ENCODE measurements at places on chromosomes 11 and 22.
A peak's percentile ranks its signal among the peaks of the same experiment; 100 is the strongest.

DNA sequence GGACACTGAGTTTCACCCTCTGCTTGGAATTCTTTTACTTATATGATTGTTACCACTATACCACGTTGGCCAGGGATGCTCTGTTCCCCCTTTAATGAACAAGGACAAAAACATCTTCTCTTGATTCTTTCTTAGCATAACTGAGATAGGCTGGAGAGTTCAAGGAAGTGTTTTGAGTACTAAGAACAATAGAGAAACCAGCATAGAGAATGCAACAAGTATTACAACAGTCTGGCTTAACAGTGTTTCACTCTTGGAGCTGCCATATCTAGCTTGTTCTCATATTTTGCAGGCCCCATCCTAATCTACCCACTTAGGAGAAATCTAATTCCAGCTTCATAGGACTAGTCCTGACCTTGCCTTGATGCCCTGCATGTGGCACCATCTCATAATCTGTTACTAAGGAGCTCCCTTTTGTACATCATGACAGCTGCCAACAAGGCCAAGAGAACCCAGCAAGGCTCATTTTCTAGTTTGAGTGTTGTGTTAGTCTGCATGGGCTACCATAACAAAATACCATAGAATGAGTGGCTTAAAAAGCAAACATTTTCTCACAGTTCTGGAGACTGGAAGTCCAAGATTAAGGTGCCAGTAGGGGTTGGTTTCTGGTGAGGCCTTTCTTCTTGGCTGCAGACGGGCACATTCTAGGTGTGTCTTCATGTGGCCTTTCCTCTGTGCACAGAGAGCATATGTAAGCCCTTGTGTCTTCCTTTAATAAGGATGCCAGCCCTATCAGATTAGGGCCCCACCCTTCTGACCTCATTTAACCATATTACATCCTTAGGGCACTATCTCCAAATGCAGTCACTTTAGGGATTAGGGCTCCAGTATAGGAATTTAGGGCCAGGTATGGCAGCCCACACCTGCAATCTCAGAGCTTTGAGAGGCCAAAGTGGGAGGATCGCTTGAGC is 37.8 kb downstream of the PACS1 start:
- DNase-seq = no peak

DNA sequence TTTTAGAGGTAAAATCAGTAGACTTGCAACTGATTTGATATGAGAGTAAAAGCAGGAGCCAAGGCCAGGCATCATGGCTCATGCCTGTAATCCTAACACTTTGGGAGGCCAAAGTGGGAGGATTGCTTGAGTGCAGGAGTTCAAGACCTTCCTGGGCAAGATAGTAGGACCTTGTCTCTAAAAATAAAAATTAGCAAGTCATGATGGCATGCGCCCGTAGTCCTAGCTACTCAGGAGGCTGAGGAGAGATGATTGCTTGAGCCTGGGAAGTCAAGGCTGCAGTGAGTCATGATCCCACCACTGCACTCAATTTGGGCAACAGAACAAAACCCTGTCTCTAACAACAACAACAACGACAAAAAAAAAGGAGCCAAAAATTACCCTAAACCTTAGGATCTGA is 13.5 kb downstream of the SGSM3 start:
- DNase-seq = no peak

DNA sequence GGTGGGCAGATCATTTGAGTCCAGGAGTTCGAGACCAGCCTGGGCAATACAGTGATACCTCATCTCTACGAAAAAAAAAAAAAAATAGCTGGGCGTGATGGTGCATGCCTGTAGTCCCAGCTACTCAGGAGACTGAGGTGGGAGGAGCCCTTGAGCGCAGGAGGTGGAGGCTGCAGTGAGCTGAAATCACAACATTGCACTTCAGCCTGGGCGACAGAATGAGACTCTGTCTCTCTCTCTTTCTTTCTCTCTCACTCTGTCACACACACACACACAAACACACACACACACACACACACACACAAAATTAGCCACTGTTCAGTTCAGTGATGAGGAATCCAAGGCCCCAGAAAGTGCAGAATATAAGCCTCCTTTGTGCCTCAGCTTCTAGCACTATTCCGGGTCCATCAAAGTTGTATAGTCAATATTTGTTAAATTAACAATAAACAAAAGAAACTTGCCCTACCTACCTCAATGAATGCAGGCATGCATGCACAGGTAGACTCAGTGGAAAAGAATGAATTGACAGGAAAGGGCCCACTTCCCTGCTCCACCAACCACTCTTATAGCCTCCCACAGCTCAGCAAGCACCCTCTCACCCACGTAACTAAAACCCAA is 3.9 kb upstream of the SMIM35 start:
- no peak for DNase-seq

GRCh38 chr11:85195934-85196333 is 431.2 kb downstream of the DLG2 start:
- DNase-seq = no peak

DNA sequence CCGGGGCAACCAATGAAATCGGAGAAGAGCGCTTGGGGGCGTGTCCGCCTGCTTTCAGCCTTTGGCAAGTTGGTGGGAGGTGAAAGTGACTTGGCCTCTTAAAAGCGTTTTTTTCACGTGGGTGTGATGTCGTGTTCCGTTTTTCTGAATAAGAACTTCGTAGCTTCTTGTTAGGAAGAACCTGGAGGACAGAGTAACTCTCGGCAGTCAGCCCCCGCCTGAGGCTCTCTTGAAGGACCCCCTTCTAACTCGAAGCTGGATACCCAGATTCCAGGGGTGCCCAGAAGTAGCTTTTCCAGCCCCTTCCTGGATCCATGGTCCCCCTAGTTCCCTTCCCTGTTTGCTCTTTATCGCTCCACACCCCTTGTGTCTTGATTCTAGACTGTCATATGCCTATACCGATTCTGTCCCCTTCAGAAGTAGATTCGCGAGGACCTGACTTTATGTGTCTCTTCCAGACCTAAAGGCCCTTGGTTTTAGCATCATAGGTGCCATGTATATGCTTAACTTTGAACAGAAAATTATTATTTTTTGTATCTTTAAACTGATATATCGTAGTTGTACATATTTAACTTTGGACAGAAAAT is 915 bp upstream of the OSBP start:
- DNase-seq = no peak

GRCh38 chr11:47869544-47870393 is 21.6 kb upstream of the NUP160 start:
- DNase-seq = no peak

GRCh38 chr11:13278609-13279486 is 1.3 kb downstream of the BMAL1 start:
- no peak for DNase-seq

GRCh38 chr22:28742562-28742962 is 723 bp downstream of the HSCB start:
- no peak for DNase-seq

DNA sequence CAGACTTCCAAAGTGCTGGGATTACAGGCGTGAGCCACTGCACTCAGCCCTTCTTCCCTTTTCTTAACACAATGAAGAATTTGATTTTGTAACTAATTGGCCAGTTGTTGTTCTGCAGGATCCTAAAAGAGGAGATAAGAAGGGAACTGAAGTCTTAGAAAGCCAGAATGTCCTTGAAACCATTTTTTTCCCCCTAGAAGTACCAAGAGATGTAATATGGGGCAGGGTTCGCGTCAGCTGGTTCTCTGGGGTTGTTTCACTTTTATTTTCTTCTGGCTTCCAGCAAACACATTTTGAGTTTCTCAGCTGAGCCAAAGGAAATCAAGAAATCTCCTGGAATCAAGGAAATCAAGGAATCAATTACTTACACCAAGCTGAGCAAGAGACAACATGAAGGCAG is 7.6 kb upstream of the NUCB2 start:
- no peak for DNase-seq

DNA sequence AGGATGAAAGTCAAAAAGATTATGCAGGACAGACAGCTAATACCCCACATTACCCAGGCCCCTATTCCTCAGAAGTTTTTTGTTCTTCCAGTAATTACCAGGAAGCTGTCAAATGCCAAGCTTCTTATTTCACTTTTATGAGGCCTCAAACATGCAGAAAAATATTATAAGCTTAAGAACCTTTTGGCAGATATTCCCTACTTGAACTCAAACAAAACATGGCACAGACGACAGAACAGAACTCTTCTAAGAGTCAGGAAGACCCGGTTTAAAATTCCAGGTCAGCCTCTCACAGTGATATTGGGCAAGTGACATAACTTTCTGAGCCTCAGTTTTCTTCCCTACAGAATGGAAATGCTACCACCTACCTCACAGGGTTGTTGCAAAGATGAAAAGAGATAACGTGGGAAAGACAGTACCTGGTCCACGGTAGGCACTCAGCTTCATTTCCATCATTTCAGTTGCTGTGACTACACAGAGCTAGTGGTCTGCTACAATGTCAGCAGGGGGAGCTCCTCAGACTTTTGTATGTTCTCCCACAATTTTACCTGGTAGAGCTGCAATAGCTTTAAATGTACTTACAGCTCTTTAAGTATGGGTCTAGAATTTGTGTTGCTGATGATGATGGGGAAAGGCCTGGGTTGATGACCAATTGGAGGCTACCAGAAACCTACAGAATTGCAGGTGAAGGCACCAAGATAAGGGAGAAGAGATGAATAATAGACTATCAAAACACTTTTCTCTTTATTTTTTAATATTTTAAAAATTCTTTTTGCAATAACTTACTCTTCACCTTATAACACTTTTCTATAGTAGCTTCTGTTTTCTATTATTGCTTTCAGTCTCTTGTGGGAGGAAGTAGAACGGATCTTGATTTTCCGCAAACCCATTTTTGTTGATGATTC is 98.3 kb upstream of the CHRM4 start:
- DNase-seq = peak; percentile 12

- DNase-seq = no peak
Observed at GRCh38 chr22:36417281-36417686, 29.5 kb upstream of the MYH9 start.

- DNase-seq = no peak
Observed at GRCh38 chr22:20577549-20577975, 70.2 kb downstream of the MED15 start.

DNA sequence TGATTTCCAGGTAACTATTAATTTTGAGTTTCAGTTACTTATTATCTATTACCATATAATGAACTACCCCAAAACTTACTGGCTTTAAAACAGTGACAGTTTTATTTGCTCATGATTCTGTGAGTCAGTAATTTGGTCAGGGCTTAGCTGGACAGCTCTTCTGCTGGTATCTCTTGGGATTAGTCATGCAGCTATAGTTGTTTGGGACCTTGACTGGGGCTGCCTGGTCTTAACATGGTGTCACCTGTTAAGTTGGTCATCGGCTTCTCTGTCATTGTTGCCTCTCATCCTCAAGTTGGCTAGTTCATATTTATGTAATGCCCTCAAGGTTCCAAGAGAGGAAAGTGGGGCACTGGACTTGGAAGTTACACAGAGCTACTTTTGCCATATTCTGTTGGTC is 177.5 kb downstream of the TMEM135 start:
- DNase-seq = no peak

GRCh38 chr11:285021-285893 is 3.7 kb upstream of the PGGHG start:
- no peak for DNase-seq

- DNase-seq = no peak
Observed at GRCh38 chr22:30201945-30202344, 44.6 kb downstream of the LIF start.

- no peak for DNase-seq
Observed at GRCh38 chr22:25039754-25040153, 87.2 kb downstream of the KIAA1671 start.

- no peak for DNase-seq
Observed at GRCh38 chr11:104713401-104713800, 184.9 kb downstream of the CASP12 start.

- no peak for DNase-seq
Observed at GRCh38 chr11:59598961-59599360, 16.6 kb downstream of the OSBP start.

- DNase-seq = no peak
Observed at GRCh38 chr11:100584201-100584985, 102.7 kb upstream of the ARHGAP42 start.
